ENCODE measurements at places on chromosomes 1 and 21. TPM values are rescaled to one million over a fixed set of nuclear protein-coding genes. Genes with fewer than 3 reads are reported as not detected.

RNU1-3 gene
- under 0.01 TPM for total RNA-seq

PRDM16 gene
- total RNA-seq, result 2.0 TPM

LMOD1 gene
- total RNA-seq, result 0.37 TPM

DNA sequence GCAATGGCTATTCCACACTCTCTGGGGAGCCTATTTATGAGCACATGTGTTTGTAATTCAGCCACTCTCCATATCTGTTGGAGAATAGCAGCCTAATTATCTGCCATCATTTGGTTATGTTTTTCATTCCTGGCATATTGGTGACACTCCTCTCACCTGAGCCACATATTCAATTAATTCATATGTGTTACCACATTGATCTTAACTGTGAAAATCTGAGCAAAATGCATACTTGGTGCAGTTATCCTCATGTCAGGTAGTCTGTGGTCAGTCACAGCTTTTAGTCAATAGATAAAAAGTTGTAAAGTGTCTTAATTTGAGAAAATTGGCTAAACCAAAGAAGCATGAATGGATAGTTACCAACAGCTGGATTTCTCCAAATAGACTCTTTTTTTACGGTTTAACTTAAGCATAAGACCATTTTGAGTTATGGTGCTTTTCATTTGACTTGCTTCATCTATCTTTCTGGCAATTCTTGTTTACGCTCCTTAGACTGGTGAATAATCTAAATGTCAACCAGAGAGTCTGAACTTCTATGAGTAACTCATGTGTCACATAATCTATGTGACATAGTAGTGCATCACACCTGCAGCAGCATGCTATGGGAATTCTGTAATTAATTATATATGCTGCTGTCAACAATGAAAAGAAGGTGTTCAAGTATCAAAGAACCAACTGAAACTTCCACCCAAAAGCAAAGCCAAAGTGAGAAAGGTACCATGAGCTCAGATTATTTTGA lies 187.7 kb upstream of the SGIP1 start:
- no peak for DNase-seq

DNA sequence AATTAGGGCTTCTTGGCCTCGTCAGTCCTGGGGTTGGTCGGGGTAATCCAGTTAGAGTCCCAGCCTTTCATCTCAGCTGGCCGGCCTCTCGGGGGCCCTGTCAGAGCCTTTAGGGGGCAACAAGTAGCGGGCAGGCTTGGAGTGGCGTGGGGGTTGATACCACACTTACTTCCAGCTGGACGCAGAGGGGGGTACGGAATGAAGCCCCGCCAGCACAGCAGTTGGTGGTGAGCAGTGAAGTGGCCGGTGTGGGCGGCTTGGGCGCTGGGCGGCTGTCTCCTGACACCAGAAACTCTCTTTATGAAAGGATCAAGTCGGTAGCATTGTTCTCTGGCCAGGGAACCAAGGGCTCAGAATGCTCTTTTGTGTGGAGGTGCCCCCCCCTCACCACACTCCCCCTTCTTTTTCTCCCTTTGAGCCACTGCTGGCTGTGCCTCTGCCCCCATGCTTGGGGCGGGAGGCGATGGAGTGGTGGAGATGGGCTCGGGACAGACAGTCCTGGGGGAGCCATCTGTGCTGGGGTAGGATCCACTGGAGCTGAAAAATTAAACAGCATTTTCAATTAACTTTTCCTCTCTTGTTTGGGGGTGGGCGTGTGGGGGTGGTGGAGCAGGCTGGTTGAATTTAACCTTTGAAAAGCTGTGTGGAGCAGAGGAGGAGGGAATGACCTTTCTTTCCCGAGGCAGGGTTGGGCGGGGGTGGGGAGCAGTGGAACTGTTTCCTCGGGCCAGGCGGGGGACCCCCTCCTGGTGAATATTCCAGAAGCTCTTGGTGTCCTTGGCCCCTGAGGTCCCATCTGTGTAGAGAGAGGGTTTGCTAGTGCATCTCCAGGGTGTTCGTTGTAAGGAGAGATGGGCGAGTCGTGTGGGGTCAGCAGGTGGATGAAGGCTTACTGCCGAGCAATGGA lies 102.7 kb downstream of the RNF220 start:
- peak; percentile 91 for DNase-seq

SWT1 gene
- total RNA-seq, result 9.1 TPM
